Nephron progenitor cell (in vitro differentiated cells): ENCODE measurements at places on chromosomes 5 and 9.

DNA sequence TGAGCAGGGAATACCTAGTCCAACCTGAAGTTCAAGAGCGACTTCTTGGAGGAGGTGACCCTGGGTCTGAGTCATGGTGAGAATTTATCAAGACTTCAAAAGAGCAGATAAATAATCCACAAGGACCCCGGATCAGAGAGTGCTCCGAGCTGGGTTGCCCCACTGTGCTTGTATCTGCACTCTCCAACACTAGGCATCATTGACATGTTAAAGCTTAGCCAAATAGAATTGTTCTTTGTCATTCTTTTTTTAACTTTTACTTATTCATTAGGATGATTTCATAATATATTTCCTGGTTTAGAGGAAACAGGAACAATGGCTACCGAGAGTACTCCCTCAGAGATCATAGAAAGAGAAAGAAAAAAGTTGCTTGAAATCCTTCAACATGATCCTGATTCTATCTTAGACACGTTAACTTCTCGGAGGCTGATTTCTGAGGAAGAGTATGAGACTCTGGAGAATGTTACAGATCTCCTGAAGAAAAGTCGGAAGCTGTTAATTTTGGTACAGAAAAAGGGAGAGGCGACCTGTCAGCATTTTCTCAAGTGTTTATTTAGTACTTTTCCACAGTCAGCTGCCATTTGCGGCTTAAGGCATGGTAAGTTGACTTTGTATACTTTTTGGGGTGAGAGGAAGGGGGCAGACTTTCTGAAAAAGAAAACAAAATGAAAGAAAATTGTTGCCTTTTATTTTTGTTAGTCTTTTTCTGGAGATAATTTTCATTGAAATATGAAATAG lies at the start of gene CARD6:
TSS of gene CARD6 (plus strand) at position 300 of the 738 bp plus-strand sequence. CDS start at position 316, 16 bp downstream.
- DNase-seq, result no peak

GRCh38 chr9:132244582-132245455 lies 83.0 kb downstream of the NTNG2 start:
- peak; percentile 81 for DNase-seq

GRCh38 chr9:97373331-97373730 lies 38.6 kb upstream of the TDRD7 start:
- DNase-seq, result no peak

- no peak for DNase-seq
Observed at GRCh38 chr5:19044311-19044710, 943.7 kb downstream of the CDH18 start.

DNA sequence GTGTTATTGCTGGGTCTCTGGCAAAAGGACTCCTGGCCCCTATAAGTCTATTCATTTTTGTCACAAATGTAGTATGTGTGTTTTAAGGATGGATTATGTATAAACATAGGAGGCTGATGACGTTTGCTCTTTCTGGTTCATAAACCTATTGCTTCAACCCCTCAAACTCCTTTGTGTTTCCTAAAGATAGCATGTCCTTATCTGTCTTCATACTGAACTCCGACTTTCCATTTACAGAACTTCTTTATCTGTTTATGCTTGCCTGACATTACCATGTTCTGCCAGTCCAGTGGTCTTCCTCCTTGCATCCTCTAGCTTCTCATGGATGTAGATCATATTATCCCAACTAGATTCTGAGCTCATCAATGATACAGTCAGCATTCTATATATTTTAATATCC lies 46.1 kb downstream of the ARHGEF28 start:
- DNase-seq, result no peak

GRCh38 chr5:90644132-90644531 lies 85.5 kb downstream of the ADGRV1 start:
- no peak for DNase-seq

- DNase-seq, result no peak
Observed at GRCh38 chr9:85062385-85063022, 393.0 kb downstream of the NTRK2 start.

DNA sequence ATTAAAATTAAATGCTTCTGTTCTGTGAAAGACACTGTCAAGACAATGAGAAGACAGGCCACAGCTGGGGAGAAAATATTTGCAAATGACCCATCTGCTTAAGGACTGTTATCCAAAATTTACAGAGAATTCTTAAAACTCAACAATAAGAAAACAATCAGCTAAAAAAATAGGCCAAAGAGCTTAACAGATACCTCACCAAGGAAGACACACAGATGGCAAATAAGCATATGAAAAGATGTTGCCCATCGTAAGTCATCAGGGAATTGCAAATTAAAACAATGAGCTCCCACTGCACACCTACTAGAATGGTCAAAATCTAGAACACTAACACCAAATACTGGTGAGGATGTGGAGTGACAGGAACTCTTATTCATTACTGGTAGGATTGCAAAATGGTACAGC lies 10.3 kb downstream of the WNK2 start:
- DNase-seq, result no peak

- no peak for DNase-seq
Observed at GRCh38 chr9:68919661-68920060, 94.3 kb downstream of the PRKACG start.

DNA sequence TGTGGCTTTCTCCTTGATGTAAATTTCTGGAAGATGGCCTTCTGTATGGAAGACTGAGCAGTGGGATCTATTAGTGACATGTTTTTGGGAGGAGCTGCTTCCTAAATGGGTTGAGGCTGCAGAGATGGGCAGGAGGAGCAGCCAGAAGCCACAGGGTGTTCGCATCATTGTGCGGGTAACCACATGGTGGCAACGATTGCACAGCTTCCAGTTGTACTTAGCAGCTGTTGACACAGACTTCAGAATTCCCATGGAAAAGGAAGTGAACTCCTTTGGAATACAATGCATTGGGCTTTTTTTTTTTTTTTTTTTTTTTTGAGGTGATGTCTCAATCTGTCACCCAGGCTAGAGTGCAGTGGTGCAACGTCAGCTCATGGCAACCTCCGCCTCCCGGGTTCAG lies 297.3 kb downstream of the NR3C1 start:
- no peak for DNase-seq

DNA sequence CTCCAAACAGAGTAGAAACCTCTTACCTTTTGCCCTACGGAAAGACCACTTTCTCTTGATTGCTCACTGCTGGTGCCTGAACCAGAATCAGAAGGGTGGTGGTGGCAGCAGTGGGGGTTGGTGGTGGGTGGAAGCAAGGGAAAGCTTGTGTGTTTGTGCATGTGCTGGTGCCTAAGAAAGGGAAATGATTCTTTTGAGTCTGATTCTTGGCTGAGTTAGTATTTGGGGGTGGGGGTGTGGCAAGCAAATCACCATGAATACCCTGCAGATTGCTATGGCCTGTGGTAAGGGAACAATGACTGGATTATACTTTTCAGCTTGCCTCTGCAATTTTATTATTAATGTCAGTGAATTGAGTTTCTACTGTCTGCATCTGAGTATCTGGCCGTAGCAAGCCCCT lies 106.6 kb downstream of the ARHGAP26 start:
- DNase-seq, result no peak

DNA sequence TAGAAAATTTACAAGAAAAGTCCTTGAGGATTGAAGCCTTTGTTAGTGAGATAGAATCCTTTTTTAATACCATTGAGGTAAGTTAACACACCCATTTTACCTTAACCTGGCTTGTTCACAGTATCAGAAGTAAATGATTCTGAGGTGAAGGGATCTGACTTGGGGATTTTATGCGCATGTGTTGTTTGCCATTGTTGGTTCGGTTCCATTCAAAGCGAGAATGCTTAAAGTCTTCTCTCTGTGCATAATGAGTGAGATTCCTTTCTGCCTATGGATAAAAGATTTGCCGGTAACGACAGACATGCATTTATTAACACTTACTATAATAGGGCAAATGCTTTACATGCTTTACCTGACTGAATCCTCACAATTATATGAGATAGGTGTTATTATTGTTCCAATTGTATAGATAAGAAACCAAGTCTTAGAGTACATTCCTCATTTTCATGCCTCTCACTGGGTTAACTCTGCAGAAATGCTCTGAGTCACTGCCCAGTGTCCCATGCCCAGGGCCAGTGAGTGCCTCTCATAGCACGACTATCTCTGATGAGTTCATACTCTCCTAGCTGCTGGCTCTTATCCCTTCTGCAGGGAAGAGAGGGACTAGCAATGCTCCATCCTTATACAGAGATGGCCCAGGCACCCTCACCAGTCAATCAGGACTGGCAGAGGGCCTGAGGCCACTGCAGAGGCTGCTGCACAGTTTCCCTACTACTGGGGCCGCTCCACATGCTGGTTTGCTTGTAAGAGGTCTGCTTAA lies 54.4 kb downstream of the CMYA5 start:
- no peak for DNase-seq

DNA sequence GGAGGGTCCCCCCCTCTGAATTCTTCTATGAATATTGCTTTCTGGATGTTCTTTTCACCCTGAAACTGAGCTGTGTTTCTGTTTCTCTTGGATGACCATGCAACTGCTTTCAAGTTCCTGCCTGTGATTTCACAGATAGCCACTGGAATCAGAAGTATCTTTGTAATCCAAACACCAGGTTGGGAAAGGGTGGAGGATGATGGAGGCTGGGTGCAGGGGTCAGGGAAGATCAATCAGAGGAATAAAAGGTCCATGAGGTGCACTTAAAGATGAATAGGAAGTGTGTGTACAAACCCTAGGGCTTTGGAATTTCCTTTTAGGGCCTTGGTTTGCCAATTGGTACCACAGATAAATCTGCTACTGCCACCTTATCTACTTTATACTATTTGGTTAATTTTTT lies 68.2 kb upstream of the AGXT2 start:
- DNase-seq, result no peak

DNA sequence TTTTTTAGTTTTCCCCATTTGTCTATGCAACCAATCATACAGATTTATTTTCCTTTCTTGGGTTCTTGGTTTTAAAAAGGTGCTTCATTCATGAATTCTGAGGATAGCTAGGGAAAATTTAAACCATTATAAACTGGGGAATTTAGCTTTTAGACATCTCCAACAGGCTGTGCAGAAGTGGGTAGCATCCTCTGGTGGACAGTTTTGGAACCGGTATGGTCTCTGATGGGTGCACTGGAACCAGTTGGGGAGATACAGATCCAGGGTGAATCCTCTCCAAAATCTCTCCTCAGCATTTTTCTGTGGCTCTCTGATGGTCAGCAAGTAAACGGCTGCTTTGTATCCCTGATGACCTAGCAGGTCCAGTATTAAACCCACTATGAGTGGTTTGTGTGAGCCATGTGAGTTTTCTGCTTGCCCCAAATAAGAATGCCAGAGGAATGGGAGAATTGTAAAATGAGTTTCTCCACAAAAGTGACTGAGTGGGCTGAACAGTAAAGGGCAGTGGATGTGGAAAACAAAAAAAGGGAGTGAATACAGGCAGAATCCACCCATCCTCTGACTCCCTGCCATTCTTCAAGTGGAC lies 9.1 kb upstream of the DNAJC25 start:
- no peak for DNase-seq

DNA sequence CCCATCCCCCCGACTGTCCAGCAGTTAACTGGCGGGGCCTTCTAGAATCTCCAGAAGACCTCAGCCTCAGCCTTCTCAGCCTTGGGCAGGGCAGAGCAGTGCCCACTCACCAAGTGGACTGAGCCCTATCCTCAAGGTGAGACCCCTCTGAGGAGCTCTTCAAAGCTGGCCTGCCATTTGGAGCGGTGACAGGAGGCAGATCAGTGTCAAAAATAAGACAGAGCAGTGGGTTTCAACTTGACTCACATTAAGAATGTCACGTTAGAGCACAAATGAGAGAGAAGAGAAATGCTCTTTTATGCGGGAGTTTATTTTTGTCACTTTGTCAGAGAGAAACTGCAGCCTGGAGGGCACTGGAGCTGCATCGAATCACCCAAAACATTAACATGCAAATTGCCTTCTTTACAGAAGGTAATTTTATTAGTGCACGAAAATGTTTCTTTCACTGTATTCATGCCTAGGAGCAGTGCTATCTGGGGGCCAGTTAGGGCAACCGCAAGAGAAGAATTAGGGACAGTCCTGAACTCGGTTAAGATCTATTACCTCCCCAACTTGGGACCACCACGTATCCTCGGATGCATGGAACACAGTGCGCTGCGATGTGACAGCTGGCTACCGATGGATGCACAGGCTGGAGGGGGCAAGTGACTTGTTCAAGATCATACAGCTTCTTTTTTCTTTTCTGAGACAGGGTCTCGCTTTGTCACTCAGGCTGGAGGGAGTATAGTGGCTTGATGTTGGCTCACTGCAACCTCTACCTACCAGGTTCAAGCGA lies 188.5 kb downstream of the DAB2IP start:
- DNase-seq, result no peak

- DNase-seq, result no peak
Observed at GRCh38 chr9:95343725-95344287, 26.3 kb upstream of the FANCC start.

DNA sequence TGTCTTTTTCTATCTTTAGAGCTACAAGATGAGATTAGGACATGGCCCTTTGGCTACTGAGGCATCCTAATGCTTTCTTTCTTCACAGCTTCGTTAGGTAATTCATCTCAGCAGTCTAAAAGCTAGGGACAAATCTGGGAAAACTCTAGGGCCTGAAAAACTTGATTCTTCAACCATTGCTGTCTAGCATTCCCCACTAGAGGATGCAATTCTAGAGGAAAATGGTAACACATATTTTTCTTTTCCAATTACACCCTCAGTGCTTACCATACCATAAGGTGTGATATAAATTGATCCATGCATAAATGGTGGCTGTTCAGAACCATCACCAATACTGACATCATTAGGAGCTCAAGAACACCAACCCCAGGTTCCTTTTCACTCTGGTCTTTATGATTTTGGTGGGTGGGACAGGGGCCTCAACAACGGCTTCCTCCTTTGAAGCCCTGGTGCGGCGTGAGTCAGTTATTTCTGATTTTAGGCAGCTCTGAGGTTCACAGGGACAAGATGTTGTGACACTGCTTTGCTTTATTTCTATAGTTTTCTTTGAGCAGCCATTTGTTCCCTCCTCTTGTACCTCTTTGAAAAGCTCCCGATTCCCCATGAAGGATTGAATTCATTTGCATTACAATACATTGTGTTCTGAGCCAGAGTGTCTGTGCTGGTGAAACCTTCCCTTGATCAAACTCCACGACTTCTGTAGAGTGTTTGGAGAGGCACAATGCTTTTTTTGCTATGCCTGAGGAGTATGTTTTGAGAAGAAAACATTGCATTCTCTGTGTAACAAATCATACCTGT lies 526.0 kb upstream of the TRPC7 start:
- DNase-seq, result no peak

- no peak for DNase-seq
Observed at GRCh38 chr9:107218829-107219485, 64.1 kb upstream of the RAD23B start.

- no peak for DNase-seq
Observed at GRCh38 chr5:99033014-99033900, 104.5 kb upstream of the CHD1 start.

DNA sequence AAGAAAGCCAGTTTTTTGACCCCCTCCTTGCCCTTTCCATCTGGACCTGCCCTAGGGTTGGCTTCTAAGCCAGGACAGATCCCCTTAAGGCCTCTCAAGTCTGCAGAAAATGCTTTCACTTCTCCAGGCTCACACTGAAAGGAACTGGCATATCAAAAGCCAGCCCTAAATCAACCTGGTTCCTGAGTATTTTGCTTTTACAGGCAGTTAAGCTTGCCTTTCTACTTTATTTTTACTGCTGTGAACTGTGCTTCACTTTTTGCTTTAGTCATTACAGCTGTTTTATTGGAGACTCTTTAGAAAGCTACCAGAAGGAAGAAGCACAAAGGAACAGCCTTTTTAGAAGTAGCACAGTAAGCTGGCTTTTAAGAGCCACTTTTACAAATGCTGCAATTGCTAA lies 5.0 kb downstream of the TARS1 start:
- no peak for DNase-seq

- DNase-seq, result no peak
Observed at GRCh38 chr9:89685698-89686097, 80.9 kb downstream of the GADD45G start.
